ENCODE measurements at places on chromosomes 4 and X. TPM values are rescaled to one million over a fixed set of nuclear protein-coding genes. Genes with fewer than 3 reads are reported as not detected.

Gene ANOS1
- total RNA-seq = 24.3 TPM

Gene RHOXF1
- total RNA-seq = not detected

Gene CXCL3
- total RNA-seq = 9.4 TPM

Gene CLDN22
- not detected for total RNA-seq

Gene RENBP
- 53.5 TPM for total RNA-seq

Gene RASSF6
- total RNA-seq = 7.6 TPM

Gene TLR7
- total RNA-seq = 0.74 TPM

Gene MAGEA10
- total RNA-seq = not detected

Gene CT55
- not detected for total RNA-seq
